ENCODE measurements at places on chromosomes 13 and 19.

GRCh38 chr19:22627526-22627925 is 6.6 kb upstream of the ZNF492 start:
- DNase-seq: no peak

DNA sequence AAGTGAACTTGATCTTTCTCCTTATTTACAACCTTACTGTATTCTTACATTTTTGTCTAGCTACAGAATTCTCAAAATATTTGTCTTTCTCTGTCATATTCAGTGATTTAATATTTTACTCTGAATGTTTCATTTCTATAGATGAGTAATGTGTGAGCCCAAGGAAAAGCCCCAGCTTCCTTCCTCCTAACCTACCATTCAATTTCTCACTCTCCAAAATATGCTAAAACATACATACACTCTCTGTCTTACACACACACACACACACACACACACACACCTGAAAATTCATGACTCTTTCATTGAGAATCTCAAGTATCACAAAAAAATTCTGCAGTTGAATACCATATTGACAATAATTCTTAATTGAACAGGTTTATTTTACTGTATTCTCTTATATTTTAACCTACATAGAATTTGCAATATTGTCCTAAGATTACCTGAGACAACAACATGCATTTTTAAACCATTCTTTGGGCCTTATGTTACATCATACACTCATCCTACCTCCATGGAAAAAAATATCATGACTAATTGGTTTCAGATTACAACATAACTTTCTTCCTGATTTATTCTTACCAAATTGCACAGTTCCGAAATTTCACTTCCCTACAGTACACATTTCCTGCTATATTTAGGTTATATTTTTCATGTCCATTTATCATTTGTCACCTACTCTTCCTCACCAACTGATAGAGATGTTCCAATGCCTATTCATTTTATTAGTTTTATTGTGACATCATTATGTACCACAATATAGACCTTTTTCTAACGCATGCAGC is 1965.6 kb upstream of the PCDH20 start:
- DNase-seq: no peak

GRCh38 chr13:102870677-102871415 is 25.0 kb downstream of the ERCC5 start:
- peak; percentile 36 for DNase-seq

- DNase-seq: no peak
Observed at GRCh38 chr13:20441879-20442278, 83.8 kb downstream of the CRYL1 start.

GRCh38 chr19:7888145-7888825 is at the start of gene LRRC8E:
Gene LRRC8E, plus strand, starts transcription at chr19:7888510. Its CDS starts 7,094 bp downstream, at chr19:7895604.
- no peak for DNase-seq

DNA sequence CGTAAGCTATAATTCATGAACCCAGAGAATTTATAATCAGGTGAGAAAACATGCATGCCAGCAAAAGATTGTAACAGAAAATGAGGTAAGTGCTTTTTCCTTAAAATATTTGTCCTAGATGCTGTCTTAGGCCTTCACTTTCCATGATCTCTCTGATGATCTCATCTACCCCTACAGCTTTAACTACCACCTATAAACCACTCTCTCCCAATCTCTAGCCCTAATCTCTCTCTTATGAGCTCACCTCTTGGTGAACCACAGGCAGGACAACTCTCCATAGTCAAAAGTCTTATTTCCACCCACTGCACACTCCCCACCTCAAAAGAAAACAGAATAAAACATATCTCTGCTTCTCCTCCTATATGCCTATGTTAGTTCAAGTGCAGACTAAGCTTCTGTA is 137.1 kb downstream of the SLC7A1 start:
- DNase-seq: no peak

DNA sequence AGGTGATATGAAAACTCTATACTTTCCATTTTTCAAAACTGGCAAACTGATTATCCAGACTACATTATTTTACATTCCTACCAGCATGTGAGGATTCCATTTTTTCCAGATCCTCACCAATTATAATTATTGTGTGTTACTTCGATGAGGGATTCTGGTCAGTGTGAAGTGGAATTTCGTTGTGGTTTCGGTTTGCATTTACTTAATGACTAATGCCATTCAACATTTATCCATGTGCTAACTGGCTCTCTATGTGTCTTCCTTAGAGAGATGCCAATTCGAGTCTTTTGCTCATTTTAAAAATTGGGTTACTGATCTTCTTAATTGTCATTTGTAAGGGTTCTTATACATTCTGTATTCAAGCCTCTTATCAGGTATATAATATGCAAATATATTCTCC is 1551.3 kb upstream of the MIR17HG start:
- no peak for DNase-seq

DNA sequence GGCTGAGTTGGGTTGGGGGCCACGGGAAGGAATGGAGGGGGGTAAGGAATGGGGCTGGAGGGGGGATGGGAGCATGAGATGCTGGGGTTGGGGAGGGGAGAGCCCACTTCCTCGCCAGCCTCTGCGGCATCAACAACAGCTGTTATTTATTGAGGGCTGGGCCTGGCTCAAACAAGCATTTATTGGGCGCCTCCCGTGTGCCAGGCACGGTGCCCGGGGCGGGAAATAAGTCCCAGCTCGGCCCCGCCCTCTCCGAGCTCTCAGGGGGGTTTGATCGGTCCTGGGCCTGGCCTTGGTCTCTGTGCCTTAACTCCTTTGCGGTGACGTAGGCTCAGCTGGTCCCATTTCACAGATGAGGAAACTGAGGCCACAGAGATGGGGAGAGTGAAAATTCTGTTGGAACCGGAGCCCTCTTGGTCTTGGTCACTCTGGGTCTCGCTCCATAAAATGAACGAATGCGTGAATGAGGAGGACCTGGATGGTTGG is 919 bp upstream of the ADAMTS10 start:
- DNase-seq: no peak

DNA sequence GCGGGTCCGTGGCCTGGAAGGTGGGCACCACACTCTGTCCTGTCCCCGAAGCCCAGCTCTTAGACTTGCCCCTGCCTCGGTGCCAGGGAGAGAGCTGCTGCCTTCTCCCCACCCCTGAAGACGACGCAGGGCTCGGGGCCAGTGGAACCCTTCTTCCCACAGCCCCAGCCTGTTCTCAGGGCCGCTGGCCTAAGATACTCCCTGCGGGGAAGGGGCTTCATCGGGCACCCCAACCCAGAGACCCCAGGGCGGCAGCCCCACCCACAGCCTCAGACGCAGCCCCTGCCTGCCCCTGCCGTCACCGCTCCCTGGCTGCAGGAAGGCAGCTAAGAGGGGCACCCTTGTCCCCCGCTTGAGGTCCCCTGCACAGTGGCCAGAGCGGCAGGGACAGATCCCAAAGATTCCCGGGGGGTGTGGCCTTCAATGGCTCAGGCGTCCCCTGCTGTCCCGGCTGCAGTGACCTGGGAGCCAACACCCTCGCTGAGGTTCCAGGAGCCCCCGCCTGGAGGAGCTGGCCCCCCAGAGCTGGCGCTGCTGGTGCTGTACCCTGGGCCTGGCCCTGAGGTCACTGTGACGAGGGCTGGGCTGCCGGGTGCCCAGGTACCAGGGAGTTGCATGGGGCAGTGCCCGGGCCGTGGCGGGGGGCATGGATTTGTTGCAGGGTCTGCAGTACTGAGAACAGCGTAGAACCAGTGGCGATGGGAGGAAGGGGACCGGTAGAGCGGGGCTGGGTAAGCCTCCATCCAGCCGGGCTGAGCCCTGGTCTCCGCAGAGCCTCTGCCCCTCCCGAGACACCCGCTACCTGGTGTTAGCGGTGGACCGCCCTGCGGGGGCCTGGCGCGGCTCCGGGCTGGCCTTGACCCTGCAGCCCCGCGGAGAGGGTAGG is 1.0 kb downstream of the AMH start:
- no peak for DNase-seq

GRCh38 chr13:65653613-65654012 is 1576.5 kb downstream of the PCDH9 start:
- DNase-seq: no peak

DNA sequence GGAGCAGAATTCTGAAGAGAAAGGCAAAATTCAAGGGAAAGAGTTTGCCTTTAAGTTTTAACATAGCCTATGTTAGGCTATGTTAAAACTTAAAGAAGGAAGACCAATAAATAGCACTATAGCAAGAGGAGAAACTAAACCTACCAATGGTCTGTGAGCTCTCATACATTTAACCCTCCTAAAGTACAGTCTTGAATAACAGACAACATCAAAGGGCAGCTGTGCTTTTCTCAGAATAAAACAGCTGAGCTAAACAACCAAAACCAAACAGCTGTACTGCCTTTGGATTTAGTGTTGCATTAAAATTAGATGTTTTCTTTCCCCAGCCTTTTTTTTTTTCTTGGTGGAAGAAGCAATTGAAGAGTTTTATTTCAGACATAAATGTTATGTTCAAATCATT is 34.0 kb downstream of the KLF5 start:
- DNase-seq: no peak

DNA sequence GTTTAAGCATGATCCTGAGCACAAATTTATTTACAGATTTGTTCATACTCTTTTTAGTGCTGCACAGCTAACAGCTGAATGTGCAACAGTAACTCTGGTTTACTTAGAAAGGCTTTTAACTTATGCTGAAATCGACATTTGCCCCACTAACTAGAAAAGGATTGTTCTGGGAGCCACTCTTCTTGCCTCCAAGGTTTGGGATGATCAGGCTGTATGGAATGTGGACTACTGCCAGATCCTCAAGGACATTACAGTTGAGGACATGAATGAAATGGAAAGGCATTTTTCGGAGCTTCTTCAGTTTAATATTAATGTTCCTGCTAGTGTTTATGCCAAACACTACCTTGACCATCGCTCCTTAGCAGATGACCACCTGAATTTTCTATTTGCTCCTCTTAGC is 16.0 kb downstream of the ZNF100 start:
- no peak for DNase-seq

GRCh38 chr13:24149246-24150032 is 11.1 kb upstream of the SPATA13 start:
- no peak for DNase-seq

Measured in anterior cingulate cortex (tissue), 58 donors.